ENCODE measurements at places on chromosomes 1 and 21.

DNA sequence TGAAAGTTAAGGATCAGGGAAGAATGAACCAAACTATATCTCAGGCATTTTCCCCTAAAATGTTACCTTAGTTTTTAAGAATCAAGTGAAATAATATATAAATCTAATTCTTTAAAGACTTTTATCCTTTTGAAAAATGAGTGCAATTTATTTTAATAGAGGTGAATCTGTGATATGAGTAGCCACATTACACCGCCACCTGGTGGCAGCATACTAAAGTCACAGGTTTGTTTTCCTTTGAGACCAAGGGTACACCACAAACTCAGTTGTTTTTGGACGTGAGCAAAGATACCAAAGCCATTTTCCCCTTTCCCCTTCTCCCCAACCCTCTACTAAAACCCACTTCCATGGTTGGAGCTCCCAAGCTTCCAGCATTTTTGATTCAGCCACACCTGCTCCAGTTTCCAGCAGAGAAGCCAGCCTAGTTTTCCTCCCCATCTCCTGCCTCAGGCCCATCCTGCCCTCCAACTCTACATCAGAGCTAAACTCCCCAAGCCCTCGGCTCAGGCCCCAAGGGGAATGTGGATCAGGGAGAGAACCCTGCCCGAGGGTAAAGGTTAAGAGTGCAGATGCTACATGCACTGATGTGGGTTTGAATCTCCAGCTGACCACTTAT is 22.9 kb upstream of the LDLRAP1 start:
- DNase-seq = peak; percentile 36

DNA sequence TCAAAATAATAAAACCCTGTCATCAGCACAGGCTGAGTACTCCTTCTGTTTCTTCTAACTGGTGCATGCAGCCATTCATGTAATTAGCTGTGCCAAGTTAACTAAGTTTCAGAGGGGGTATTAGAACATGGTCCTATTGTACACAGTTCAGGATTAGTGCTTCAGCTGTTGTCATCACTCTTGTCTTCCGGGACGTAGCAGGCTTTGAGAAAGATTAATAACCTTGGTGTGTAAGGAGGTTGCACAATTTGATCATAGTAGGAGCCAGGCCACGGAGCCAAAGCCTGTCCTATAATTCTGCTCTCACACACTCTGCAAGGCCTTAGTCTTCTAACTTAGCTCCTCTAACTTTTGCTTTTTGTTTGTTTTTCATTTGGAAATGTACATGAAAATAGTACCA is 44.7 kb downstream of the PTGFRN start:
- DNase-seq = no peak

GRCh38 chr1:160375788-160376524 is 9.1 kb downstream of the NHLH1 start:
- DNase-seq = no peak

DNA sequence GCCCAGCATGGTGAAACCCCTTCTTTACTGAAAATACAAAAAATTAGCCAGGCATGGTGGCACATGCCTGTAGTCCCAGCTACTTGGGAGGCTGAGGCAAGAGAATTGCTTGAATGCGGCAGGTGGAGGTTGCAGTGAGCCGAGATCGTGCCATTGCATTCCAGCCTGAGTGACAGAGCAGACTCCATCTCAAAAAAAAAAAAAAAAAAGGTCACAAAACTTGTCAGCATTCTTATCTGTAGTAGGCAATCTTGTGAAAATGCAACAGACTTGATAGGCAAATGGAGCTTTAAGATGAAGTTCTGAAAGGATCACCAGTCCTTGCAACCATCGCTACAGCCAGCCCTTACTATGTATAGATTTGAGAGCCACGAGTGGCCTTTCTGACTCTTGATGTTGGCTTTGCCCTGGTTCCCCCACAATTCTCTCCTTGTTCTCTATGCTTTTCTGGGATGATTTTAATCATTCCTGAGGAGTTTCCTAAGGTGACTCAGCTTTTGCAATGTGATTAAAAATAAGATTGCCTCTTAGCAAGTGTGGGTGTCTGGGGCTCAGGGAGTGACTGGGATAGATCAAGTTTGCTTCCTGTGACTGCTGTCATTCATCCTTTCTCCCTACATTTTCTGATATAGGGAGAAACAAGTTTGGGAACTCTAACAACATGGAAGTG is 7.1 kb upstream of the MAP1LC3C start:
- no peak for DNase-seq

DNA sequence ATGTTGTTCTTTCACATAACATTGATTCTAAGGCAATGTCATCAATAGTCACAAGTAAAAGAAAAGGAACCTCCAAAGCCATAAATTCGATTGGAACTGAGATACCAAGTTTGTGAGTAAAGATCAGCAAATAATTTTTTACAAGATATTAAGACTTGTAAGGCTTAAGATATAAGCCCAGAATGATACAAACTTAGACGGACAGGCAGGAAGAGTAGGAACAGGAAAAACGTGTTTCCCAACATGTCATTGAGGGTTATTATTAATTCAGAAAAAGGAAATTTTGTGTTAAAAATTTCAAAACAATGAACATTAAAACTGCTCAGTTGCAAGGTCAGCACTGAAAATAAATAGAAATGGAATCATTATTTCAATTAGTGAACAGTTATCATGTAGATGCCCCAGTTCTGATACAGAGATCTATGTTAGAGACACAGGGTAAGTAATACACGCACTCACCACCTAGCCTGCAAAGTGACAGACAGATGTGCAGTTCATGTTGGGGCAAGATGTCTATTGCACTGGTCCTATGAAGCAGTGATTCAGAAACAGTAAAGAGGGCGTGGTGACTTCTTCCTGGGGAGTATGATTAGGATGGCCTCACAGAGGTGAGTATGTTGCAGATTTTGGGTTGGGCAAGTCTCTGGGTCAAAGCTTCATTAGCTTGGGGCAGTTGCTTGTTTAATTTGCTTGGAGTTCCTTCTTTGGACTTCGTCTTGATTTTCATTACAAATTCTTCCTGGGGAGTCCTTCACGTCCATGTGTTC is 284.4 kb downstream of the SETD4 start:
- no peak for DNase-seq

DNA sequence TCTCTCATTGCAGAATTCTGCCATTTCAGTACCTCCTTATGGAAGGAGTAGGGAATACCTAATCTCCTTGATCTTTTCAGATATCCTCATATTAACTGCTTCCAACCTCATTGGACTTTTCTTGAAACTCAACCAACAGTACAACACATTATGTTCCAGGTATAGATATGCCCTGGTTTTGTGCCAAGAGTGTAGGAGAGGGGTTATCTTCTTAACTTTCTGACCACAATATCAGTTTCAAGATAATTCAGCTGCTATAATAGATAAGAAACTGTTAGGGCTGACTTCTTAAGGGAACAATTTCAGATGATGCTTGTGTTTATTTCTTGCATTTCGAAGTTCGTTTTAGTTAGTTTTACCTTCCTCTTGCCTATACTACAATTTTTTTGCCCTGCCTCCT is 2.1 kb upstream of the LPGAT1 start:
- no peak for DNase-seq

- DNase-seq = no peak
Observed at GRCh38 chr1:1627829-1628753, 3.9 kb upstream of the MMP23B start.

DNA sequence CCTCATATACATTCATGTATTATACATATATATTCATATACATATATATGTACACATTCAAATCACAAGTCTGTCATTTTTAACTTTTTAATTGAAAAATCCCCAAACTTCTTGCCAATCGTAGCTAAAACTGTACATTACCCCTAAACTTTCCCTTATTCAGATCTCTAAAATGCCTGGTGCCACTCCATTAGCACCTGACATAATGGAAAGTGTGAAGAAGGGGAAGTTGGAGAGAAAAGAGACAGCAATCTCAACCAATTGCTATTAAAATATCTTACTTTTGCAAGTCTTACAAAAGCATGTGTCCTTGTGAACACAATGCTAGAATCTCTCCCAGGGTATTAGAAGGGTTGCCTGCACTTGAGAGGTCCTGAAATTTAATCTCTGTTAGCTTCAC is 22.7 kb upstream of the PRKACB start:
- DNase-seq = no peak

DNA sequence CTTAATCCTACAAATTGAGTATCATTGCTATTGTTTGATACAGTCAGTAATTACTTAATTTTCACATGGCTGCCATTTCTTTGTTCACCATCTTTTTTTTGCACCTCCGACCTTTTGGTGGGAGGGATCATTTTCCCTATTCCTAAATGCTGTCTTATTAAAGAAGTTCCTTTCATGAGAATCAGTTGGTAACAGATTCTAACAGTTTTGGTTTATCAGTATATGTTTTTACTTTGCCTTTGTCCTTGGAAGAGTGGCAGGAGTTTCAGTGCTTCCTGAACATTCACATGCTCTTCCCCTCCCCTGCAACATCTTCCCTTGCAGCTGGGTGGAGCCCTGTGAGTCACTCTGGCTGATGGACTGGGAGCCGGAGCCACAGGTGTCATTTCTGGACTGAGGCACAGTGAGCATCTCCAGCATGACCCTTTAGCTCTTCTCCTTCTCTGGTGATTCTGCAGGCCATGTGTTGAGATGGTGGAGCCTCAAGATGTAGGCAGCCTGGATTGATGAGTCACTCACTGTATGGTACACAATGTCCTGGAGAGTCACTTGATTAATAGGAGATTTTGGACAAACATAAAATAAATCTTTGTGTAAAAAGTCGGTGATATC is 217.7 kb downstream of the URB2 start:
- DNase-seq = peak; percentile 34

- DNase-seq = no peak
Observed at GRCh38 chr1:84481317-84481716, 2.3 kb downstream of the RPF1 start.

- no peak for DNase-seq
Observed at GRCh38 chr1:166391279-166392066, 224.7 kb upstream of the FAM78B start.

DNA sequence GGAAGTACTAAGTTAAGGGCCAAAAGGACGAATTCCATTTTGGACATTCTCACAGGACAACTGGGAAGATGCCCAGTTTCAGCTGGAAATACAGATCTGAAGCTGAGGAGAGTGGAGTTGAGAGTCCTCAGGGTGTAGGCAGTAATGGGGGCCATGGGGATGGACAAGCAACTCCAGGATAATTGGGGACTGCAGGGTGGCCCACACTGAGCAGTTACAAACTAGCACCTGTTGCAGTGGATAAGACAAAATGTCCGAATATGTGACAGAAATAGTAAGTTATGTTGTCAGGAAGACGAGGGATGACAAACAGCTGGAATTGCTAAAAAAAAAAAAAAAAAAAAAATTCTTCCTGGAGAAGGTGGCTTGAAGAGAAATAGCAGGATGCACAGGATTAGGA is 34.6 kb upstream of the KANK4 start:
- DNase-seq = no peak

DNA sequence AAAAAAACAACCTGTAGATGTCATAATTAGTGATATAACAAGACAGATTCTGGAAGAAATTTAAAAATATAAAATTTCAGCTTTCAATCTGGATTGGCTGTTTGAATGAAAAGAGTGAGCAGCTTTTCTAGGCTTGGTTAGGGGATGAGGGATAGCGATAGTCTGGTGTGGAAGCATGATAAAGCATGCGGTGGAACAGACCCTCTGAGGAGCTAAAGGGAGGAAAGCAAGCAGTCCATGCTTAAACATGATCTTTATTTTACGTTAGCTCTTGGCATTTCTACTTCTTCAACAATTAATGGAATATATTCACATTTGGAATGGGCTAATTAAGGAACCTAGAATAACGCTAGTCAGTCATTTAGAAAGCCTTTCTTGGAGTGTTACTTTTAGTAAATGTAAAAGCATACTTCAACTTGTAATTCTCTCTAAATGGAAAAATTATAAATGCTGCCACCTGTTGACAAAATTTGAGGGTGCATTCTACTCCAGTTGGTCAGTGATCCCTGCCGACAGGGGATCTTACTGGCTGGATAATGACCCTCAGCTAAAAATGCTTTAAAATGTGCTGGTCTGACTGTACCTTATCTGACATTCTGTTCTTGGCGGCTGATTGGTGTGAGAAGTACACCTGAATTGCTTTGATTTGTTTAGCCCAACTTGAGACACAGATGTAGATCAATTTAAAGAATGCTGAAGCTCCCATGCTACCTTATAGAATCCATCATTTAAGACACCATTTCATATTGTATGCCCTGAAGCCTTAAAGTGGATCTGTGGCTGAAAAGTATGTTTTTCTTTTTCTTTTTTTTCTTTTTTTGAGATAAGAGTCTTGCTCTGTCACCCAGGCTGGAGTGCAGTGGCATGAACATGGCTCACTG is 61.2 kb downstream of the AK4 start:
- peak; percentile 21 for DNase-seq

DNA sequence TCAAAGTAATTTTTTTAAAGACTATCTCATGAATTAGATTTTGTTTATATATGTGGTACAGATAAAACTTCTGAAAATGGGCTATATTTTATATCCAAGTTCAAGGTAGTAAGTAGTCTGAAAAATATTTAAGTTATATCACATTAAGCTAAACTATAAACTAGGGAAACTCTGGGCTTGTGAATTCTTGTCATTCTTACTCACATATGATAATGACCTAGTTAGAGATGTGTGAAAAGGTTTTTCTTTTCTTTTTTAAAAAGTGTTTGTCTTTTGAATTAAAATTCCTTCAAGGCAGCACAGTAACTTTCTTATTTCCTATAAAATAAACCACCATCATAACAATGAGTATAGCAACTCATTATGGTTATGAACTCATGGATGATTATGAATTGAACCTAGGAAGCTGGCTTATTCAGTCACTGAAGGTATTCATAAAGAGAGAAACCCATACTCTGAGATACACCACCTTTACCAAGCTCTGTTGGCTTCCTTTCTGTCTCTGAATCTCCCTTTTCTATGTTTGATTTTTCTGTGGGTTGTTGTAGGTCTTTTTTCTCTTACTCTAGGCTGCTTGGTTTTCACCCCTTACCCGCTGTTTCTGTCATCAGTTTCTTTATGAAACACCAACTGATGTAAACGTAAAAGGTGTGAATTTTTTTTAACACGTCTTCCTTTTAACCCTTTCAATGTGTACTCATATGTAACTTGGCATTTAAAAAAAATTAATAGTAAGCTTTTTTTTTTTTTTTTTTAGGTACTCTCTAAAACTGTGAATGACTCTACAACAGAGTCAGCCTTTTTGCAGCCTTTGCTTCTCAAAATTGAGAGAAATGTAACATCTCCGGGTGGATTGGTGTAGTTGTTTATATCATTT is 25.2 kb downstream of the IL12RB2 start:
- no peak for DNase-seq

GRCh38 chr1:8428441-8428840 is 110.5 kb downstream of the SLC45A1 start:
- DNase-seq = no peak

GRCh38 chr1:168942165-168942564 is 164.3 kb upstream of the ATP1B1 start:
- DNase-seq = no peak

GRCh38 chr1:25232866-25233784 is 823 bp upstream of the SYF2 start:
- peak; percentile 63 for DNase-seq

GRCh38 chr1:182330303-182330702 is 61.3 kb downstream of the GLUL start:
- no peak for DNase-seq
